Ureter (tissue), 1 donor: ENCODE measurements at places on chromosomes 6 and 20.
A peak's percentile ranks its signal among the peaks of the same experiment; 100 is the strongest.

DNA sequence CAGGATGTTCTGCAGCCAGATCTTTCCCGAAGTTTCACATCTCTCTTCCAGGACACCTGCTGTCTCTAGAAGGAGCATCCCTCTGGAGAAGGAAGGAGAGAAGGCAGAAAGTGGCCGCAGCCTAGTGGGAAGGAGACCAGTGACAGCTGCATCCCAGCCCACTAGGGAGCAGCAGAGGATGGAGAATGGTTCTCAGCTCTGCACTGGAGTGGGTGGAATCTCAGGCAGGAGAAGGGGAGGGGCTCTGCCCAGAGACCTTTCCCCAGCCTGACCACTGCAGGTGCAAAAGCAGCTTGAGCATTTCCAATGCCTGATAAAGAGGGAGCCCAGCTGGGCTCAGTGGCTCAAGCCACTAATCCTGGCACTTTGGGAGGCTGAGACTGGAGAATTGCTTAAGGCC, 32.3 kb downstream of the NCR2 start:
- DNase-seq = no peak

DNA sequence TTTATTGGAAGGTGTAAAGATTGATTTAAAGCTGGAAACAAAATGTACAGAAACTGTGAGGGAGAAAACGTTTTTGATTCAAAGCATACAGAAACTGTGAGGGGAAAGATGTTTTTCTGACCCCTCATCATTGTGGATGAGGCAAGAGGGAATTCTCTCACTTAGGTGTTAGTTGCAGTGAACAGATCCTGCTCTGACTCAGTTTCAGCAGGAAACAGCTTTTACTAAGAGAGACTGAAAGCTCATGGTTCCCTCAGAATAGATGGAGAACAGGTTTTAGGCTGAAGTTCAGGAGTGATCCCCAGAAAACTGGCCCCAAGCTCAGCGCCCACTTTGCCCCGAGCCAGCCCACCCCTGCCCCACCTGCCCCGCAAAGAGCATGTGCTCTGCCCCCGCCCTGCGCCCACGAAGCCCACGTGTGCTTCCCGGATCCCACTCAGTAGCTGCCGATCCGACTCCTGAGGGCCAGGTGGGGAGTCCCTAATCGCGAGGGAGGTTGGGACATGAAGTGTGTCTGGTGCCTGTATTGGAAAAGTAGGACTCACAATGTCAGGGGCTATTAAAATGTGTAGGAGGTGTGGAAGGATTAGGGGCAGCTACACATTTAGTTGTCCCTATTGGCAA, 41.2 kb downstream of the DUSP22 start:
- no peak for DNase-seq

- no peak for DNase-seq
Observed at GRCh38 chr6:90413867-90414266, 117.2 kb upstream of the BACH2 start.

DNA sequence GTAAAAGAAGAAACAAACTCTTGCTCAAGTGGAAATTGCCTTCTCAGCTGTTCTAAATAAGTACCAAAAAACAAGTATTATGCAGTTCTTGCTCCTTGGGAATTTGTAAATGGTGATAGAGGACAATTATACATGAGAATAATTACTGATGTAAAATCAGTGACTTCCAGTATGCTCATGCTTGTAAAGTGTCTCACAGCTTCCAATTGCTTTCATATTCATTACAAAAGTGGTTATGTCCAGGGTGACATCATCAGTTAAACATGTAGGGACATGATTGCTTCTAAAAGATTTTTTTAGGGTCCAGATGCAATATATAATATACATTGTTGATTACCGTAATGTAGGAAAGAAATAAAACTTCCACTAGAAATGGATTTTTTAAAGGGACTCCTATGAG, 122.8 kb upstream of the B3GAT2 start:
- no peak for DNase-seq

GRCh38 chr6:11972806-11973205, 39.3 kb upstream of the HIVEP1 start:
- no peak for DNase-seq

DNA sequence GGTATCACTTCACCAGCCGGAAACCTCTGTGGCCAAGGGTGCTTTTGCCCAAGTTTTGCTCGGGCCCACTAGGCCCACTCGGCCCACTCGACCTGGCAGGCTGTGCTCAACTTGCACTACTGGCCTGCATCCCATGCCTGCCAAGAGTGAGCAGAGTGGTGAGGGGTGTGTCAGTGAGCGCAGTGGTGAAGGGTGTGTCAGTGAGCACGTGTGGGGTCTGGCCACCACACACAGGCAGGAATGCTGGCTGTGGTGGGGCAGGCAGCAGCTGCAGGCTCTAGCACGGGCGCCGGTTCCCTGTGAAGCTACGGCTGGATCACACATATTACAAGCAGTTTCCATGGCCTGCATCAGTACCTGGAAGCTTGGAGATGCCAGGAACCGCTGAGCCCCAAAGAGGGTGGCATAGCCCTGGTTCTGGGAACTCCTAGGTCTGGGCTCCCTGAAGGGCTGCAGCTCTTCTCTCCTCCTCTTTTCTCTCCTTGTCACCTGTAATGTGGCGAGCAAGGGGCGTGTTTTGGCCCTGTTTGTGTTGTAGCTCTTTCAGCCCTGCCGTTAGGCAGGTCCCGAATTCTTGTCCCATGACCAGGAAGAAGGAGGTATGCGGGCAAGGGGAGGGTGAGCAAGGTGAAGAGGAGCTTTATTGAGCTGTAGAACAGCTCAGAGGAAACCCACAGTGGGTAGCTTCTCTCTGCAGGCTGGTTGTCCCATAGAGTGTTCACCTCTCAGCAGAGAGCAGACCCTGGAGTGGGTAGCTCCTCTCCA, 51.0 kb upstream of the CLDN20 start:
- DNase-seq = no peak

GRCh38 chr6:104908888-104909525, 47.9 kb upstream of the LIN28B start:
- no peak for DNase-seq

DNA sequence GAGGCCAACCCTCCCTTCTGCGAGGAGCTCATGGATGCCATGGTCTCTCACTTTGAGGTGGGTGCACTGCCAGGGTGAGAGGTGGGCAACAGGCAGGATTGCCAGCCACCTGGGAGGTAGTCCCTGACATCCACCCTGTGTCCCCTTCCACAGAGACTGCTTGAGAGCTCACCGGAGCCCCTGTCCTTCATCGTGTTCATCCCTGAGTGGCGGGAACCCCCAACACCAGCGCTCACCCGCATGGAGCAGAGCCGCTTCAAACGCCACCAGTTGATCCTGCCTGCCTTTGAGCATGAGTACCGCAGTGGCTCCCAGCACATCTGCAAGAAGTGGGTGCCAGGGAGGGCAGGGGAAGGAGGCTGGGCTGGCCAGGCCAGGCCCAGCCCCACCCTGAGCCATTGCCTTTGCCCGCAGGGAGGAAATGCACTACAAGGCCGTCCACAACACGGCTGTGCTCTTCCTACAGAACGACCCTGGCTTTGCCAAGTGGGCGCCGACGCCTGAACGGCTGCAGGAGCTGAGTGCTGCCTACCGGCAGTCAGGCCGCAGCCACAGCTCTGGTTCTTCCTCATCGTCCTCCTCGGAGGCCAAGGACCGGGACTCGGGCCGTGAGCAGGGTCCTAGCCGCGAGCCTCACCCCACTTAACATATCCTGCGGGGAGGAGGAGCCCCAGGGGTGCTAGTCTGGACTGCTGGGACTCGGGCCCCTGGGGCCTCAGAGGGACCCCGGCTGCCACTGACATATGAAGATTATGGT, 12.8 kb downstream of the PCIF1 start:
- DNase-seq = no peak

- peak; percentile 42 for DNase-seq
Observed at GRCh38 chr20:3797592-3798372, 1.7 kb downstream of the CDC25B start.

DNA sequence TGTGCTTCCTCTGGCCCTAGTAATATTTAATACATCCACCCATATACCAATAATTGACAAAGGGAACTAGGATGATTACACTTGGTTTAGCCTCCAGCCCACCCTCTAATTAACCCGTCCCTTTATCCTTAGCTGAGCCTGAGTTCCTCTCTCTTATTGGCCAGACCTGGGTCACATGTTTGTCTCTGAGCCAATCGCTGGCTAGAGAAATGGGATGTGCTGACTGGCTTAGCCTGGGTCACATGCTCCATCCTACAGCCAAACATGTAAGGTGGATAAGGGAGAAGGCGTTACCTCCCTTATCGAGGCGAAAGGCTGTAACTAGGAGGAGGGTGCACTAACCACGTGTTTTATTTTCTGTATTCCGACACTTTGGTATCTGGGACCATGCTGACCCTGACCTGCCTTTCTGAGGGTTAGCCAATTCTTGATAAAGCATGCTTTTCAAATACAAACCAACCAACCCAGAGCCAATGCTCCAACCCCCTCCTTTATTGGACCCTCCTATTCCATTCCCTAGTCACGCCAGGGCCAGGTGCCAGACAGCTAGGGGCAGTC, 262.7 kb downstream of the PREX1 start:
- DNase-seq = no peak

DNA sequence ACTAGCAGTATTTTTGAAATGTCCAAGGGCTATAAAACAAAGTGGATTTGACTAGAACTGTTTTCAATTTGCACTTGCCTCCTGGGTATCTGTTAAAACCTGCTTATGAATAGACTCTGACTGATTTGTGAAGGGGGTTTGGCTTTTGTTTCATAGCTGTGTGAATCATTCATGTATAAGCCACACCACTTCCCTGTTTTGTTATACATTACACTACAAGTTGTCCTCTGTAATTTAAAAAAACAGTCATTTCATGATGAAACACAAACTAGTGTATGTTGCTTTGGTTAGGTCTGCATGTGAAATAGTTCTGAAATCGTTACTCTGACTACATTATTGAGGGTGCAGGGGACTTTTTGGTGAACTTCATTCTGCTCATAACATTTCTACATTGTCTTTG, 121.7 kb downstream of the NKAIN2 start:
- no peak for DNase-seq

GRCh38 chr6:55617272-55617671, 38.3 kb upstream of the HMGCLL1 start:
- no peak for DNase-seq

DNA sequence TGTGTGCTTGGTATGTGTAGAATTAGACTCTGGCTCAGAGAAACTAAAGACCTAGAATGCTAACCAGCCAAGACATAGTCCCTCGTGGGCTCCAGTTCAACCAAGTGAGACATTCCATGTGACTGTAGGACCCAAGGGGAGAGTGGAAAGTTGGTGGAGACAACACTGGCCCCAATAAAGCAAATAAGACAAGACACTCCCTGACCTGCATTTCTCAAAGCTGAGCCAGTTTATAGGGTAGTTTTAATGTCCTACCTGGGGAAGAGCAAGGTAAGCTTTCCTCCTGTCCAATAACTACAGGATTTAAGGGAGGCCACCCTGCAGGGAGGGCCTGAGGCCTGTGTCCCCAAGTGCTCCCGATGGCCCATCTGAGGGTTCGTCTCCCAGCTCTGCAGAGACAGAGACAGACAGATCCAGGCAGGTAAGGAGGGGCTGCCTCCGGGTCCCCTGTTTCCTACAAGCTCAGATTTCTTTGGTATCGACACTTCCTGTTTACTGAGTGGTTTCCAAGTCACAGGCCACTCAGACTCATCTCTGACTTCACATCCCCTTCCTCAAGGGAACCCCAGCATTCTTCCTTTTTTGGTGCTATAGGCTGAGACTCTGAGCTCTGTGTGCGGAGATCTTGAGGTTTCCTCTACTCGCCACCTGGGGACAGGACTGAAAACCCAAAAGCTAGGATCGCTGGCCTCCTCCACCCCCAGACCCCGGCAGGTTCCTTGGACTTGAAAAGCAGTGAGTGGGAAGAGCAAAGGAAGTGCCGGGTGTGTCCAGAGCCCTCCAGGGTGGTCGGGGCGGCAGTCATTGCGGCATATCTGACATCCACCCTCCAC, 92.4 kb downstream of the PRND start:
- no peak for DNase-seq

GRCh38 chr20:43695571-43695970, 28.7 kb downstream of the MYBL2 start:
- DNase-seq = no peak

DNA sequence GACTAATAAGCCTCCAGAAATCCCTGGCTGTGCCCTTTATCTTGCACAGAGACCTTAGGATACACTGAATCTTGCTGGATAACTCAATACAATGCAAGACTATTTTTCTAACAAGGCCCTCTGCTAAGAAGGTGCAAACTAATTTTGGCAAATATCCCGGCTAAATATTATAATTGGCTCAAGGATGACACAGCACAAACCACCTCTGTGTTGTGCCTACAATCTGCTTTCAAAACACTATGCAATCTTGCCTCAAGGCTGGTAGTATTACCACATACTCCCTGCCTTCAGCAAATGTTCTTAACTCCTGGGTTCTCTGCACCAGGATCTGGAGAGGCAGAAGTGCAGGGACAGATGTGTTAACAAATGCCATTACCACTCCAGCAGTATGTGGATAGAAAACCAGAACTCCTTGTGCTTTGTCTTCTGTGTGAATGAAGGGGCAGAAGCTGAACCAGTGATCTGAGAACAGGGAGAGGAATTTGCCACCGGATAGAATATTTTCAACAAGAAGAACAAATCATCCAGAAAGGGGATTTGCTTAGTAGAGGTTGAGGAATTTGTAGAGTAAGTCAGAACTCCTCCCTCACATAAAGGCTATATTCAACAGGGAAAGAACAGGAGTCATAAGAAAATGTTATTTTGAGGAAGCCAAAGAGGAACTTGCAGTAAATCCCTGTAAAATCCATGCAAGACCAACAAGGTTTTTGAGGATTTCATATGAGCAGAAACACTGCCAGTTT, 74.1 kb upstream of the SLC4A11 start:
- no peak for DNase-seq

DNA sequence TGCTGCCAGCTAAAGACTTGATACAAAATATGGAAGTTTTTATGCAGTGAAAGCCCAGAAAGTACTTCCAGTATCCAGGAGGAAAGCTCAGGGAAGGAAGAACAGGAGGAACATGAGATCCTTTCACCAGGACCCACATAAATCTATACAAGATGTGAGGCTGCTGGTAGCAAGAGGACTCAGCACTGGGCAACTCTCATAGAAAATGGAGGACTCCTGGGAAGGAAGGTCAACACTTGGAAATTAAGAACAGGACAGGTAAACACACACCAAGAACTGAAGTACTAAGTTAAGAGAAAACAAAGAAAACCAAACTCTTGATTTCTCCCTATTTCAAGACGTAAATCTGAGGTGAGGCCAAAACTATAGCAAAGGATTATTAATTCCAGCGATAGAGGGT, 220.5 kb upstream of the HSF2 start:
- DNase-seq = no peak

- DNase-seq = no peak
Observed at GRCh38 chr6:96450082-96450769, 71.4 kb upstream of the UFL1 start.
